Stimulated activated naive CD8-positive, alpha-beta T cell treated with anti-CD3 and anti-CD28 coated beads, Interleukin-15, Interleukin-2, amounts not matched to agents 100 U/mL and 50 U/mL, for 24 hours (primary cell): ENCODE measurements at places on chromosomes 13 and 19.

- DNase-seq = peak; percentile 22
Observed at GRCh38 chr13:102392481-102393209, 9.2 kb downstream of the FGF14 start.

DNA sequence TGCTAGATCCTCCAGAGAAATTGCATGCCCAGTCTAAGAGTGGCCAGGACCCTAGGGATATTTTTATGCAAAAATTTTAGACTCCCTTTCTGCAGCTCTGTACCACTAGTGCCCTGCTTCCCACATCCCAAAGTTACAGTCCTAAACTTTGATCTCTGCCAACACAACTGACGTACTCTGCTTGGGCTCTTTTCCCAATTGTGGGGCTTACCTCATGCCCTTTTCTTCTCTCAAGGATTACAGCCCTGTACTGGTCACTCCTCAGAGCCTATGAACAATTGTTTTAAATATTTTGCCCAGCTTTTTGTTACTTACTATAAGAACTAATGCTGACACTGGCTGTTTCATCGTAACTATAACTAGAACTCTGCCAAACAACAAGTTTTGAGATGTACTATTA is 57.8 kb upstream of the FBXL3 start:
- no peak for DNase-seq

- no peak for DNase-seq
Observed at GRCh38 chr13:93687261-93687660, 460.7 kb downstream of the GPC6 start.

DNA sequence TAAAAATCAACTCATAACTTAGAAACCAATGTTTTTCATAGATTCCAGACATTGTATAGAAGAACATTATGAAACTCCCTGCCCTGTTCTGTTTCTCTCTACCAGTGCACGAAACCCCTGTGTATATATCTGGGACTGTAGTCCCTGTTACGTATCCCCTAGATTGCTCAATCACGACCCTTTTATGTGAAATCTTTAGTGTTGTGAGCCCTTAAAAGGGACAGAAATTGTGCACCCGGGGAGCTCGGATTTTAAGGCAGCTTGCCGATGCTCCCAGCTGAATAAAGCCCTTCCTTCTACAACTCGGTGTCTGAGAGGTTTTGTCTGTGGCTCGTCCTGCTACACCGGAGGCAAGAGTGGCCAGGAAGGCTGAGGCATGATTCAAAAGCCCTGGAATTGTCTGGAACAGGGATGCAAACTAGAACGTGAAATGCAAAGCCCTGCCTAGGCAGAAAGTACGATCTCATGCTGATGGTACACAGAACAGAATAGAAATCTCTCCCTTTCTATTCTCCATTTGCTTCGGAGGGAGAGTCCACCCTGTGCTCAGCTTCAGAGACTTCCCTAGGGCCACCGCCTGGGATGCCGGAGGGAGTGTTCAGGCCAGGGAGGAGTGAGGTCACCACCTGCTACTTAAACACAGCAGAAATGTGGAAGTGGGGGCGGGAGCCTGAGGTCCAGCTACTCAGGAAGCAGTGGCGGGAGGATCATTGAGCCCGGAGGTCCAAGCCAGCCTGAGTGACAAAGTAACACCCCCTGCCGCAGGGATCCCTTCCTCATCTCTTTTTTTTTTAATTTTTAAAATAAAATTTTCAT is 758 bp upstream of the ZNF888 start:
- DNase-seq = no peak

DNA sequence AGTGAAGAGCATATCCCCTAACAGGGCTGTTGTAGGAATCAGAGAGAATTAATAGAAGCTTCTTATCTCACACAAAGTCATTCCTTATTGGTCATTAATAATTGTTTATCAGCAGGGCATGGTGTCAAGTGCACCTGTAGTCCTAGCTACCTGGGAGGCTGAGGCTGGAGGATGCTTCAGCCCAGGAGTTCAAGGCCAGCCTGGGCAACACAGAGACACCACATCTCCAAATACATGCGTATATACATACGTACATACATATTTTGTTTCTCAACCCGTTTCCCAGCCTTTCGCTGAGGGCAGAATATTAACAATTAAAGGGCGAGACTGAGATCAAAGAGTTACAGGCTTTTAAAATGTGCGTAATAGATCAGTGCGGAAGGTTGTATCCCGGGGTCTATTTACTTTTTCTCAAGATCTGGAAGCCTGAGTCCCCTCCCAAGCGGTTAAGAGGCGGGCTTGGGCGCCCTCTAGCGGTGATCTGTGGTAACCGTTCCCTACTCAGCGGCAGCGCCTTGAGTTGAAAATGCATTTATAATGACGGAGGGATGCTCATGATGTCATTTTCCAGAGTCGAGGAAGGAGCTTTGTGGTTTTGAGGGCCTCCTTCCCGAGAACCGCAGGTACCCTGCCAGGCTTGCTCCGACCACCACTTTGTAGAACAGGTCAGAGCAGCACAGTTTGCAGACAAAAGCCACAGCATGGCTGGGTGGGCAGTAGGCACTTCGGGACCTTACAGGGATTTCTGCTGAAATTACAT is 169.6 kb upstream of the GPR12 start:
- DNase-seq = peak; percentile 82

DNA sequence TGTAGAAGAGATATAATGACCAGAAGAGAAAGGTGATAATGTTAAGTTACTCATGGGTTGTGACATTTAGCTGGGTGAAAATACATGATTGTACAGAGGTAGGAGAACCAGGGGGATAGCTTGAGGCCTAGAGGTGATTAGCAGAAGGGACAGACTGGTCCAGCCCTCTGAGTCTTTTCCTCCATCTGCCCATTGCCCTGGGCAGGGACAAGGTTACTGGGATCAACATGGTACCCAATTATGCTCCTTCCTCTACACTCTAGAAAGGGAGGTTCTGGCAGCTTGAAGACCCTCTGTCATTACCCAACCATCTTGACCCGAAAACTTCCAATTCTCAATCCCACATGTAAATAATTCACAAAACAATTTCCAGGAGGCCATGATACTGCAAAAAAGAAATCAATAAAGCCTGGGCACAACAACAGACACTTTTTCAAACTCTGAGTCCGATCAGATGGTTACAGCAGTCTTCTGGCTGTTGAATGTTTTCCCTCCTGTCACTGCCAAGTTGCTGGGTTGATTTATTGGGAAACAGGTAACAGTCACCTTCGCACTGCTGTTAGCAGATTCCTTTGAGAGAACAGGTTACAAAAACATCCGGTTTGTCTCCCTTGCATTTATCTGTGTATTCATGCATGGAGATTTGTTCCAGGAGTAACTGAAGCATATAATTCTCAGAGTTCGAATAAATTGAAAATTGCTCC is 239.1 kb upstream of the HTR2A start:
- no peak for DNase-seq

DNA sequence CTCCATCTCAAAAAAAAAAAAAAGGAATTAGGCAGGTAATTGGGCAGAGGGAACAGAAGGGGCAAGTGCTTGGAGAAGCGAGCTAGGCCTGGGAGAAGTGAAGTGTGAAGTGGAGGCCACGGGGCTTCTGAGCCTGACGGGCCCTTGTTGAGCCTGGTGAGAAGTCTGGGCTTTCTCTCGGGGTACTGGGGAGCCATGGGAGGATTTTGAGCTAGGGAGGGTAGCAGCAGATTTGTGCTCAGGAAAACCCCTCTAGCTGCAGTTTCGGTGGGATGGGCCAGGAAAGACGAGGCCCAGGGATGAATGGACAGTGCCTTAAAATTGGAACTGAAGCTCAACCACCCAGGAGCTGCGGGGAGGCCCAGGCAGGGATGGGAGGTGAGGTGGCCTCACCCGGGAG is 8.0 kb downstream of the POLR1G start:
- DNase-seq = no peak

GRCh38 chr13:78909276-78909675 is 250.3 kb upstream of the OBI1 start:
- DNase-seq = no peak

- DNase-seq = no peak
Observed at GRCh38 chr13:48113756-48114130, 18.8 kb upstream of the MED4 start.

- no peak for DNase-seq
Observed at GRCh38 chr13:104408733-104409132, 1342.5 kb upstream of the SLC10A2 start.

- peak; percentile 39 for DNase-seq
Observed at GRCh38 chr19:35509018-35509652, 4.3 kb downstream of the DMKN start.

GRCh38 chr13:100124265-100124664 is 35.4 kb downstream of the PCCA start:
- no peak for DNase-seq

DNA sequence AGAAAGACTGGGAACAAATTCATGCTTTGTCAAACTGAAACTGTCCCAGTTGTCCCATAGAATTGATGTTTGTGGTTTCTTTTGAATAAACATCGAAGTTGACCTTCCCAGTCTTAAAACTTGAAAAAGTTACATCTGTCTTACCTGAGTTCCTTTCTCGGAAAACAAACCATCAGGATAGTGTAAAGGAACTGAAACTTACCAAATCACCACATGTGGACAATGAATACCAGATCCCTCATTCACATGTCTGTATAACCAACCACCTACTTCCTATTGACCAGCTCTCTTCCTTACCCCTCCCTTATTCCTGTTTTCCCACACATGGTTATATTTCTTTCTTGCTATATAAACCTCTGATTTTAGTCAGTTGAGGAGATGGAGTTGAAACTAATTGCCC is 791.7 kb upstream of the PCDH20 start:
- DNase-seq = no peak

- DNase-seq = no peak
Observed at GRCh38 chr13:36395280-36395679, 37.0 kb upstream of the CCNA1 start.

DNA sequence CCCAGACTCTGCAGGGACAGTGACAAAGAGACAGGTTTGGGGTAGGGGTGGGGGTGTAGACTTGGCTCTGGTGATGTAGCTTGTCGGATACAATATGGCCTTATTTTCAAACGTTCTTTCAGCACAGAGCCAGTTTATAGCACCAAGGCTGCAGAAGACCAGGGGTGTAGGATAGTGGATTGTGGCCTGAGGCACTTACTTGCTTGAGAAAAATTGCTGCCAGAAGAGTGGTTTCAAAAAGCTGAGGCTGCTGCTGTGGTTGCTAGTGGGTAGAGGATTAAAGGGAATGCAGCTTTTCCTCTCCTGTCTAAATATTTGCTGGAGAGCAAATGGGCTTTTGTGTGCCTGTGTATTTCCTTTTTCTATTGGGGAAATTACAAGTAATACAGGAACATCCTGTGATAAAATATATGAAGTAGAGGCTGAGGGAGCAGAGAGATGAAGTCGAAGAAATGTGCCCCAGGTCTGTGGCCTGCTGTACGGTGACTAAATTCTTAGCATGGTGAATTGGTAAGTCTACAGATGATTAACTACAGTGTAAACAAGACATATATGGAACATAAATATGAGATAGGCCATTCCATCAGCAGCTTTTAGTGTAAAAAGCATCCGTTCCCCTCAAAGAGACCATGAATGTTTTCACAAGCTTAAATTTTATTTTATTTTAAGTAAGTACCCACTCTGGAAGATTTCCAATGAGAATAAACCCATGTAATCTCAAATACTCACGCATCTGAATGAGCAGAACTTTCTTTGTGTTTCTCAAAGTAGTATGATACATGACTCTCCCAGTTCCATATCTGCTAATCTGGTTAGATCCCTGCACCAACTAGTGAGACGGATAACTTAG is 112.9 kb downstream of the LRCH1 start:
- DNase-seq = no peak

- no peak for DNase-seq
Observed at GRCh38 chr13:75226733-75227435, 255.1 kb downstream of the TBC1D4 start.

DNA sequence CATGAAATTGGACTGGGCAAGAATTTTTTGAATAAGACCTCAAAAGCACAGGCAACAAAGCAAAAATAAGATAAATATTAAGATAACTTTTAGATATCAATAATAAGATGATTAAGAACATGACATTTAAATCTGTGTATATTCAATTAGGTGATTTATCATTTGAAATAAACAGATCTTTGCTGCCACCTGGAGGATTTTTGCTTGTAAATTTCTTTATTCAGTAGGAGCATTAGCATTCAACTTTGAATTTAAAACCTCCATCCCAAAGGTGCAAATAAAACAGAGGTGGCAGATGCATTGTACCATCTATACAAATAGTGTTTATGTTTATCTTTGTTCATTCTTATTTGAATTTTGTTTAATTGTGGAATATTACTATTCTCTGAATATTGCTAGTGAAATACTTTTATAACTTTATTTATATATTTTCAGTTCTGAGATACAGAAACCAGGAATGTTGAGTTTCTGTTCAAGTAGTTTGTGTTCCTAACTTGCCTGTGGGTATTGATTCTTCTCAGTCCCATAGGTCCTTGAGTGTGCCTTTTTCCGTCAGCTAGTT is 20.9 kb downstream of the COG6 start:
- no peak for DNase-seq

- DNase-seq = peak; percentile 43
Observed at GRCh38 chr19:55809381-55810058, 22.3 kb downstream of the NLRP11 start.

- DNase-seq = no peak
Observed at GRCh38 chr19:19421299-19421696, 15.8 kb downstream of the GATAD2A start.

DNA sequence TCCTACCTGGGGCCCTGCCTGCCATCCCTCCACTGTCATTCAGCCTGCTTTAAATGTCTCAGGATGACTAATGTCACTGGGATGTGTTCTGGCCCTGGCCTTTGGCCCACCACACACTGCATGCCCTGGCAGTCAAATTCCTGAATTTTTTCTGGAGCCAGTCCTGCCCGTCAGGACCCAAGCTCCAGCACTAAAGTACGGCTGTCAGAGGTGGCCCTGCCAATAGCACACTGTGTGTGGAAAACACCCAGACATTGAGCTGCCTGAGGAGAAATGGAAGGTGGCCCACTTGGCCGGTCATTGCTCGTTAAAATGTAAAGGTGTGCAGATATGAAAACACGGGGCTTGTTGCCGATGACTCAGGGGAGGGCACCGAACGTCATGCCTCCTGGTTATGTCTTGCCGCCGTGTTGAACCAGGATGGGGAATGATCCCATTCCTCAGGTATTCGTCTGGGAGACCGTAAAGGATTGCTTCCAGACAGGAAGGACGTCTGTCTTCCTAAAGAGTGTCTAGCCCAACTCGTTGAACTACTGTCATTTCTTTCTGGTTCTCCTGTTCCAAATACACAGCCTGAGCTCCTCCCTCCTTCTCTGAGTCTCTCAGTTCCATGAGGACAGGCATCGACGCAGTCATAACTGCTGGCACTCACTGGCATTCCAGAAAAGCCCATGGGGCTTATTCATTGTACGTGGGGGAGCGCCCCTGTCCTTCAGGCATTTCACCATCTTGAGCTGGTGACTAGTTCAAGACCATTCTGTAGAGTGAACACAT is 40.6 kb downstream of the COL4A2 start:
- DNase-seq = no peak
